ENCODE measurements at places on chromosomes 2 and 18.

DNA sequence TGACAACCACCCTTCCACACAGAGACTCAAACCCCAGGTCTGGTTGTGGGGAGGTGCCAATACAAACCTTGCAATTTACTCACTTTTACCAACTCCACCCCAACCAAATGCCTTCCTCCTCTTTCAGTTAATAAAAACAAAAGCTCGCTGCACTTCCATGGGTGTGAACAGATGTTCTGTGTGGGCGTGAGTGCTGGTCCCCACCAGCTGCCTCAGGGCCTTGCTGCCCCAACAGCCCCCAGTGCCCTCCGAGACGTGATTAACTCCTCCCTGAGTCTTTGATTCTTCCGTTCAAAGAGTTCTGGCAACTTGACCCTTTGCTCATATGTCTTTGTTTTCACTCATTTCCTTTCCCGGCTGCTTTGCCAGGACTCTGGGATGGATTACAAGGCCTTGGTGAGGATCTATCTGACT, 258.9 kb upstream of the CXCR4 start:
- no peak for DNase-seq

DNA sequence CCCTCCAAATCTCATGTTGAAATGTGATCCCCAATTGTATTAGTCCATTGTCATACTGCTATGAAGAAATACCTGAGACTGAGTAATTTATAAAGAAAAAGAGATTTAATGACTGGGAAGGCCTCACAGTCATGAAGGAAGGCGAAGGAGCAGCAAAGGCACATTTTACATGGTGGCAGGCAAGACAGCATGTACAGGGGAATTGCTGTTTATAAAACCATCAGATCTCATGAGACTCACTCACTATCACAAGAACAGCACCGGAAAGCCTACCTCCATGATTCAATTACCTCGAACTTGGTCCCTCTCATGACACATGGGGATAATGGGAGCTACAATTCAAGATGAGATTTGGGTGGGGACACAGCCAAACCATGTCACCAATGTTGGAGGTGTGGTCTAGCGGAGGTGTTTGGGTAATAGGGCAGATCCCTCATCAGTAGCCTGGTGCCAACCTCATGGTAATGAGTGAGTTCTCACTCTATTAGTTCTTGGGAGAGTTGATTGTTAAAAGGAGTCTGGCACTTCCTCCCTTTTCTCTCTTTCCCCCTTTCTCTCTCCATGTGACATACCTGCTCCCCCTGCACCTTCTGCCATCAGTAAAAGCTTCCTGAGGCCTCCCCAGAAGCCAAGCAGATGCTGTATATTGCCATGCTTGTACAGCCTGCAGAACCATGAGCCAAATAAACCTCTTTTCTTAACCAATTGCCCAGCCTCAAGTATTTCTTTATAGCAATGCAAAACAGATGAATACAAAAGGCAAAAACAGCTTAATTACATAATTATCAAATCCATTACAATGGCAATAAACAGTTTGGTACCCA, 14.5 kb upstream of the FN1 start:
- no peak for DNase-seq

DNA sequence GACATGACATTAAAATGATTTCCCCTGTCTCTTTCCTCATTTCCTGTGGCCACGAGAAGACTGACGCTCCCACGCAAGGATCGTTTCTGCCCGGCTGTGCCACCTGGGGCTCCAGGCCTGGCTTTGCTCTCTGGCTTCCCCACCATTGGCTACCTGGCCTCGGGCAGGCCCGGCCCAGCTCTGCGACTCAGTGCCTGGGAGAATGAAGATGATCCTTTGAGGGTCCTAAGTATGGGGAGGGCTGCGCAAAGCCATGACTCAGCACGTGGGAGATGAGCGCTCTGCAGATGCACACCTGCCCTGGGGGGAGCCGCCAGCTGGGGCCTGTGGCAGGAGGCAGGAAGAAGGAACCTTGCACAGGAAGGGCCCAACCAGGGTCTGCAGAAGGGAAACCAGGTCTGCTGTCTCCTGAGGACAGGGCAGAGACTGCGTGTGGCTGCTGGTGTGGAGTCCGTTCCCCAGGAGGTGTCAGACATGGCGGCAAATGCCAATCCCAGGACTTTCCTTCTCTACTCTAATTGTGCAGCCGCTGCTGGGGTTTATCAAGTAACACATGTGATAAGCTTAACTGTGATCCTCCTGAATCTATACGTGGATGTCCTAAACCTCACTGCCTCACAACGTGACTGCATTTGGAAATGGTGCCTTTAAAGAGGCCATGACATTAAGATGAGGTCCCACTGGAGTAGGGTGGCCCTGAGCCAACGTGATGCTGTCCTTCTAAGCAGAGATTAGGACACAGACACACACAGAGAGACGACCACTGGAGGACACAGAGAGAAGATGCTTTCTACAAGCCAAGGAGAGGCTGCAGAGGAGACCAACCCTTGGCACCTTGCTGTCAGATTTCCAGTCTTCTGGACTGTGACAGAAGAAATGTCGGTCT, 32.9 kb downstream of the MBP start:
- DNase-seq, result no peak

GRCh38 chr2:214038186-214038585, 372.7 kb upstream of the VWC2L start:
- DNase-seq, result no peak

DNA sequence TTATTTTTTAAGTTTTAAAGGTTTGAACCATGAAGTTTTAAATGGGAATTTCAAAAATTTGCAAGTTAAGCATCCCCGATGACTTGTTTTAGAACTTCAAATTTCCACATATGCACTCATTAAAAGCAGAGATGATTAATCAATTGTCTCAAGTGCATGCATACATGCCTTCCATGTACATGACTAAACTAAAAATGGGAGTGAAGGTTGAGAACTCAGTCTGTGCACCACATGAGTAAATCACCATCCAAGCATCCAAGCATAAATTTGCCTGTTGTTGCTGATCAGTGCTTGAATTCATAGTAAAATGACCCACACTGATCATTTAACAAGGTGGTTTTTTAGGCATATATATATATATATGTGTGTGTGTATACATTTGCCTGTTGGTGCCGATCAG, 249.8 kb downstream of the ARHGAP15 start:
- DNase-seq, result no peak

- no peak for DNase-seq
These were observed 146.1 kb upstream of the SESTD1 start for GRCh38 chr2:179410552-179411356.

- DNase-seq, result no peak
These were observed 139.8 kb downstream of the LTBP1 start for GRCh38 chr2:33086400-33087015.

DNA sequence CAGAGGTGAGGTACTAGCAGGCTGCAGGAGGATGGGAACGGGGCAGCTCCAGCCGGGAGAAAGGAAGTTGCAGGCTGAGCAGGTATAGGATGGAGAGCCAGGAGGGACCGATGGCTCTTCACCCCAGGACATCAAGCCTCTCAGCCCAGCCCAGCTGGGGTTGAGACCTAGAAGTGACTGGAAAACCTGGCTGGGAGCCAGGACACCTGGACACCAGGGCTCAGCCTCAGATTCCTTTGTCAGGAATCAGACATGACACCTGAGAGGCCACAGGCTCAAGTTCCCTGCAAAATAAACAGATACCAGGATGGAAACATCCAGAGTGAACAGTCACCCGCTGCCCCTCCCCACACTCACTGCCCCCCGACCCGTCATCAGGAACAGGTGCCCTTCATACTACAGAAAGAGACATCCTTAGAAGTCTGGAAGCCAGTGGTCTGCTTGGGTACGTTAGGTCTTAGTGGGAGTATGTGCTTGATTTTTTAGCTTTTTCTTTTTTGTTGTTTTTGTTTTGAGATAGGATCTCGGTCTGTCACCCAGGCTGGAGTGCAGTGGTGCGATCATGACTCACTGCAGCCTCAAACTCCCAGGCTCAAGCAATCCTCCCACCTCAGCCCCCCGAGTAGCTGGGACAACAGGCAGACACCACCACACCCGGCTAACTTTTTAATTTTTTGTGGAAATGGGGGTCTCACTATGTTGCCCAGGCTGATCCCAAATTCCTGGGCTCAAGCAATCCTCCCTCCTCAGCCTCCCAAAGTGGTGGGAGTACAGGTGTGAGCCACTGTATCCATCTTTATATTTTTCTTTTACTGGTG, 95.7 kb upstream of the STPG4 start:
- no peak for DNase-seq

DNA sequence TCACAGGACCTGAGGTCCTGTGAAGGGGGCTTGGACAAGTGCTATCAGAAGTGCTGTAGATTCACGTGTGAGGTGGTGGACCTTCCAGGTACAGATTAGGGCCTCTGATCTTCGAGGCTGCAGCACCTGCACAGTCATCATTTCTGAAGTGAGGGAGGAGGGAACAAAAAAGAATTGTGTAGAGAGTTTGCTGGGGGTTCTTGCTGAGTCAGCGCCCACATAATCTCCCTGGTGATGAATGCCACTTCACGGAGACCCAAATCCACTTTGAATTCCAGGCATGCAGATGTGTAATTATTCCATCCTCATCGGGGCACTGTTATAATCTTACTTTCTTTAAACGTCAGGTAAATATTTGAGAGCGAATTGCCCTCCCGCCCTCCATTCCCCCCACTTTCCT, 128.5 kb upstream of the CAPN13 start:
- DNase-seq, result no peak

DNA sequence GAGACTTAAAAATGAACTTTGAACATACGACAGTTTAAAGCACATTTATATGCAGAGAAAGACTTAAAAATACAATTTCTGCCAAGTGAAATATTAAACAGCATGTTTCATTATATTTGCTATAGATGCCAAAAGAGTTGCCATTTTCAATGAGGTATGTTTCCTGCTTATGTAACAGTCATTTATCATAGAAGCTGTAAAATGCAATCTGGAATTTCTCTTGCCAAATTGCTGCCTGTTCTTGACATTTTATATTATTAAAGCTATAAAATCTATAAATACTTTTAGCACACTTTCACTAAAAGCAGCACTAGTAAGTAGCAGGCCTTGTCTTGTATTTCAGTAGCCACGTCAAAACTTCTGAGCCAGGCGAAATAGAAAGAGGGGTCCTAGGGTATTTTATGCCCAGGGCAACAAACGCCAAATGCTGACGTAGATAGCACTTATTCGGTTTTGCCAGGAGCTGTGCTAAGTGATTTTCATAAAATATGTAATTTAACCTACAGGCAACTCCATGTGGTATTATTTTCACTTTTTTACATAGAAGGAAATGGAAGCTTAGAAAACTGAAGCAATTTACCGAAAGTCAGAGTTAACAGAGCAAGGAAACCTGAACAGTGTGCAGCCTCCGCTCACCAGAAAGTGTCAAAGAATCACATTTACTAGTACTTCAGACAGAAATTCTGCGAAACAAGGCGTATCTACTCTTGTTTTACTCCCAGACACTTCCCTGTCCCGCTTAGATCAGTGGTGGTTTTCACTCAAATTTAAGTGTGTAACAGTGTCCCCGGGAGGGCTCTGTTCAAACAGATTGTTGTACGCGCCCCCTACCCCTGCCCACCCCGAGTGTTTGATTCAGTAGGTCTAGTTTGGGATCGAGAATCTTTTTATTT, 1.2 kb upstream of the CYP20A1 start:
- DNase-seq, result no peak

- no peak for DNase-seq
These were observed 199.8 kb upstream of the NRP2 start for GRCh38 chr2:205482399-205483081.

DNA sequence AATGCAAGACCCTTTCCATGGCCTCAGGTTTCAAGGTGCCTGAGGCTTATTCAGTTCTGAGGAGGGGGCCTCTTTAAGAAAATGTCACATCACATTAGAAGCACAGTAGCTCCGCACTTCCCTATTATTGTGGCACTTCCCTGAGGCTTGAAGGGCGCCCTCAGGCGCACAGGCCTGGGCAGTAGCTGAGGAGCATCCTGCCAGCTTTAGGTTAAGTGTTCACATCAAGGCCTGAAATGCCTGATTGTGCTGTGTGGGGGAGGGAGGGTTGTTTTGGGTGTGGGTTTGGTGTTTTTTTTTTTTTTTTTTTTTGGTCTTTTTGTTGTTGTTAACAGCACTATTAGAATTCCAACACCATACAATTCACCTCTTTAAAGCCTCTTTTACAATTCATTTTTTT, 107.9 kb downstream of the CABLES1 start:
- DNase-seq, result no peak

GRCh38 chr18:23958036-23958435, 56.5 kb upstream of the TTC39C start:
- no peak for DNase-seq

DNA sequence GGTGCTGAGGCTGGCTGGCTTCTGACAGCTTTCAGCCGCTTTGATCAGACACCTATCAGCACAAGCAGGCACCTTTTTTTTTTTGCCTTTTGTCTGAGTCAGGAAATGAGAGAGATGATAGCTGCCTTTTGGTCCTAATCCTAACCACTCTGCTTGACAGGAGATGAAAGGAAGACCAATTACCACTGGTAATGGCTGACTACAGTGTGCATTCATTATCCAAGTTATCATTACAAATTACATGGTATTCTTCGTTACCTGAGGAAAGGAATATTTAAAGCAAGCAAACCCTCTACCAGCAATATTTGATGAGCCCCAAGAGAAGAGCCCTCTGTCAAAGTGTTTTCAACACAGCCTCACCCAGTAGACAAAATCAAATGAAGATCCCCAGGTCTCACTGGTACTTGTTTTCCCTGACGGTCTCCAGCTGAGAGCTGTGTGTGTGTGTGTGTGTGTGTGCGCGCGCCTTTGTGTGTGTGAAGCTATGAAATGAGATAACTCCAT, 925.7 kb downstream of the DCDC2C start:
- no peak for DNase-seq

DNA sequence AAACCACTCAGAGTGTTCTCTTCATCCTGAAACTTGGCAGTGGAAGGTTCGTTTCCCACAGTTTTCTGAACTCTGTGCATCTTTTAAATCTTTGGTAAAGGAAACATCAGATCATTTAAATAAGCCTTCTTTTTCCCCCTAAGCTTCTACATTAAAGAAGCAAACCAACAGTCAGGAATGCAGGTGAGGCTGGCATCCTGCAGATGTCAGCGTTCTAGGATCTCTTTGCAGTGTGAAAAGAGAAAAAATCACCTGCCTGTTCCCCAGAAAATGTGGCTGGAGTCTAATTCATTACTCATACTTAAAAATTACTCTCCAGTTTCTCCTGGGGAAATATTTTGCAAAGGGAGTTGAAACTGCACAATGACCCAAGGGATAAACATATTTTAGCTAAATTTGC, 64.5 kb upstream of the ZCCHC2 start:
- DNase-seq, result no peak

- no peak for DNase-seq
These were observed 267.9 kb downstream of the SOX11 start for GRCh38 chr2:5959836-5960820.

- no peak for DNase-seq
These were observed 32.0 kb upstream of the ACYP2 start for GRCh38 chr2:54083445-54083844.

GRCh38 chr2:157837851-157838441, 38.2 kb downstream of the ACVR1 start:
- no peak for DNase-seq
